ENCODE measurements at places on chromosomes 1 and 21. TPM values are rescaled to one million over a fixed set of nuclear protein-coding genes. Genes with fewer than 3 reads are reported as not detected.

Gene CFAP45
- 0.72 TPM for total RNA-seq

Gene ABCD3
- total RNA-seq, result 66.4 TPM

Gene GNAT2
- total RNA-seq, result 0.36 TPM

Gene CD164L2
- not detected for total RNA-seq

Gene UCHL5
- 12.9 TPM for total RNA-seq

Gene OR2L3
- total RNA-seq, result not detected

GRCh38 chr1:73789965-73790364, 408.0 kb downstream of the LRRIQ3 start:
- no peaks in the 10 kb centered on the region for H3K36me3 ChIP-seq
- DNase-seq, result no peak
- no peaks in the 10 kb centered on the region for H3K27me3 ChIP-seq

Data from IMR-90 (cell line).